ENCODE measurements at places on chromosomes 11 and 22.

DNA sequence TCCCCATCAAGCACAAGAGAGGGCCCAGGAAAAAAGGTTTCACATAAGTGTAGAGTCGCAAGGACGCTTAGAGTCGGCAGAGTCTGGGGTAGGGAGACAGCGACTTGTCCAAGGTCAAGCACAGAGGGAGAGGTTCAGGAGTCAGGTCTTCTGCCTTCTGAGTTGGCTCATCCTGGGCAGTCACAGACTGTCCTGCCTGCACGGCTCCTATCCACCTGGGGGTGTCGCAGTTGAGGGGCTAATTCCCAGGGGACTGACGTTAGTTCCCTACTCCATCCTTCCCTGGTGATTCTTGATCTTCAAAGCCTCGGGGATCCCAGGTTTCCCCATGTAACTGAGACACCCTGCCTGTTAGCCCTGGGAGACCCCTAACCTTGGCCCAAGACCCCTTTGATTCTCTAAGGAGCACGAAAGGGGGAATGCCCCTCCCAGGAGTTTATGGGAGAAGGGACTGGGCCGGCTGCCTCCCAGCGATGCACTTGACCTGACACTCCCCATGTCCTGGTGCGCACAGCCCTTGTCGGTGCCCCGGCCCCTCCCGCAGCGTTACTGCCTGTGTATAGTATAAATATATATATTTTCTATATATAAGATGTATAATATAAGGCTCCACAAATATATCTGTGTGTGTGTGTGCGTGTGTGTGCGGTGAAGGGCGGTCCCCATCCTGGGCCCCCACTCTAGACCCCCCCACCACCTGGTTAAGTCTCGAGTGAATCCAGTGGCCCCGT is 14.7 kb upstream of the TAB1 start:
- DNase-seq, result peak; percentile 45

DNA sequence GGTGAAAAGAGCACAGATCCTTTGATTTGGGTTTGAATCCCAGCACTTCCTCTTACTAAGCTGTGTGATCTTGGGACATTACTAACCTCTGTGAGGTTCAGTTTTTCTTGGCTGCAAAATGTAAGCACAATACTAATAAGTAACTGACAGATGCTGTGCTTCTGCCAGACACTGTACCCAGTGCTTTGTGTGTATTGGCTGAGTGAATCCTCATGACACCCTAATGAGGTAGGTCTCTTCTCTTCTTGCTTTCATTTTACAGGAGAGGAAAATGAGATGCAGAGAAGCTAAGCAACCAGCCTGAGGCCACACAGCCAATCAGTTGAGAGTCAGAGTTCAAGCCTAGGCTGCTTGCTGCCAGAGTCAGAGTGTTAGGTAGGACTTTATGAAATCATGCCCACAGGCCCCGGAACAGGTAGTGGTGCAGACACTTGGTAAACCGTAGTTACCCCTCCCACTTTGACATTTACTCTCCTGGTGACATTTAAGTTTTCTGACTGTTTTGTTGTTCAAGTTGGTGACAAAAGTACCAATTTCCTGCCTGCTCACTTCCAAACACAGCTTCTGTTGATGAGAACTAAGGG is 21.2 kb downstream of the PTPRJ start:
- DNase-seq, result peak; percentile 68

GRCh38 chr11:58068655-58069054 is 37.9 kb downstream of the OR6Q1 start:
- DNase-seq, result no peak

DNA sequence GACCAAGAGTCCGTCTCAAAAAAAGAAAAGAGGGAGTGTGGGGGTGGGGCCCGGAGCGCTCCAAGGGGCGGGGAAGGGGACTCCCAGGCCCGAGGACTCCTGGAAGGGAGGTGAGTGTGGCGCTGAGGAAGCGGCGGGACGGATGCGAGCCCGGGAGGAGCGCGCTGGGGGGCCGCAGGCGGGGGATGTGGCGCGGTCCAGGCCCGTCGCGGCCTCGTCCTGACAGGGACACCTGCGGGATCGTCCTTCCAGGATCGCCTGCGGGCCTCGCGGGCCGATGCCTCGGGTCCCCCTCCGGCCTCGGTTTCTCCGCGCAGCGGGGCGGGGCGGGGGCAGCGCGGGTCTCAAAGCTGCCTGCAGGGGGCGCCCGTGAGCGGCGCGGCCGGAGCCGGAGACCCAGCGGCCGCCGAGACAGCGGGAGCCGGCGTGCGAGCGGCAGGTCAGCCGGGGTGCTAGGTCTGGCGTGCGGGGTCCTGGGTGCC is 3.8 kb upstream of the ADORA2A start:
- peak; percentile 70 for DNase-seq

DNA sequence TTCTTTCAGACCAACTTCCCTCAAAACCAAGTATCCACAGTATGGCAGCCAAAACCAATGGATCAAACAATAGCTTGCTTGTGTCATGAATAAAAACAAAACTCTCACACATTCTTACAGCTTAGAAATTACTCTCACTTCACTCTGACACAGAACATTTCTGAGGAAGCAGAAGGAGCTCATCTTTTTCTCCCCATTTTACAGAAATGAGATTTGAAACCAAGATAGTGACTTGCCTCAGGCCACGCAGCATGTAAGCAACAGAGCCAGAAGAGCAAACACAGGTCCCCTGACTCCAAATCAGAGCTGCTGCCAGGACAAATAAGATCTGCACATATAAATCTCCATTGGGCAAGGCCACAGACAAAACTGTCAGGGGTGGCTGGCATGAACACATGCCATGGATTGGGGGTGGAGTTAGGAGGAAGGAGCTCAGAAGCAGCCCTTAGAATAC is 64.8 kb downstream of the RAB30 start:
- DNase-seq, result peak; percentile 42

- peak; percentile 92 for DNase-seq
These were observed 1.0 kb downstream of the ARHGAP8 start for GRCh38 chr22:44753189-44754042.

DNA sequence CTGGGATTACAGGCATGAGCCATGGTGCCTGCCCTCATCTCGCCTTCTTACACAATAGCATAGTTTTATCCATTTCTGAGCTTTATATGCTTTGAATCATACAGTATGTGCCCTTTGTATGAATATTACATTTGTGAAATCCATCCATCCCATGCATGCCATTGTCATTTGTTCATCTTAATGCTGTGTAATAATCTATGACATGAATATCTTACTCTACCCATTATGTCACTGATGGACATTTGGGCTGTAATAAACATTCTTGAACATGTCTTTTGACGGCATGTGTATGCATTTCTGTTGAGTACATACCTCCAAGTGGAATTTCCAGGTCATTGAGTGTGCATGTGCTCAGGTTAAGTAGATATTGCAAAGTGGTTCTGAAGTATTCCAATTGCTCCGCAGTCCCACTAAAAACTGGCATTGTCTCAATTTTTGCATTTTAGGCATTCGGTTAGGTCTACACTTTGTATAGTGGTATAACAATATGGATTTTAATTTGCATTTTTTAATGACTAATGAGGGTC is 339.3 kb upstream of the SYN3 start:
- no peak for DNase-seq

- no peak for DNase-seq
These were observed 105.3 kb downstream of the MORC2 start for GRCh38 chr22:30863081-30863833.

- DNase-seq, result no peak
These were observed 70.7 kb upstream of the CCDC179 start for GRCh38 chr11:22930816-22931594.

DNA sequence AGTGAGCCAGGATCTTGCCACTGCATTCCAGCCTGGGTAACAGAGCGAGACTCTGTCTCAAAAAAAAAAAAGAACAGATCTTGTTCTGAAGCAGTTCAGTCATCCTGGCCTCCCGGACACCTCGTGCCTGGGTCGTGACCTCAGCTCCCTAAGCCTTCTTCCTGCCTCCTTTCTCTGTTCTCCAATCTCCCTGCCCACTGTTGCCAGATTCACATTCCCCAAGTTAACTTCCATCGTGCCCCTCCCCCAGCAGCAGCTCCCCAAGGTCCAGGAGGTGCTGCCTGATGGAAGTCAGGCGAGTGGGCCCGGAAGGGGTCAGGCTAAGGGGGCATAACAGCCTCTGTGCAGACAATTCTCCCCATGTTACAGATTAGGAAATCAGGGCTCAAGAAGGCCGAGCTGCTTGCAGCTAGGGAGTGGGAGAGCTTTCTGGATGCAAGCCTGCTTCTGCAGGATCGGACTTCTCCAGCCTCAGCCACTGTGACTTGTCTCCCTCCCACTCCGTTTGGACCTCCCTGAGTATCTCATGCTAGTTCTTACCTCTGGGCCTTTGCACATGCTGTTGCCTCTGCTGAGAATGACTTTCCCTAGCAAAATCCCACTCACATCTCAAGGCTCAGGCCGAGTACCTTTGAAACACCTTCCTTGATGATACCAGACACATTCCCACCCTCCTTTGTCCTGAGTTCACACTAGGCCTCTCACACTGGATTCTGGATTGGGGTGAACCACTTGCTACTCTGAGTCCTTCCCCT is 14.3 kb upstream of the TMEM184B start:
- DNase-seq, result no peak

DNA sequence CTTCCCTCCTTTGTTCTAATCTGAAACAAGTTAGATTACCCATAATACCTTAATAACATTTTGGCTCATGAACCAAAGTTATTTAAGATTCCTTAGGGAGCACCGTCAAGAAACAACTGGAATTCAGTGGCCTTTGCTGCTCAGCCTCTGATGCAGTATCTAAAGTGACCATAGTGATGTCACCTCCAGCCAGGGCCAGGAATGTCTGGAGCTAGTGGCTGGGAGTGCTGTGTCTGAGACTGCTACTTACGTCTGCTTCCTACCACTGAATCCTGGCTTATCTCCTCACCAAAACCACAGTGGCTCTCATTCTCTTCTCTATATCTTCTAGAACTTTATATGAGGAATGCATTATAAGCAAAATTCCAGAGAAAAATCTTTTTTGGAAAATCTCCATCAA is 658.0 kb downstream of the DLG2 start:
- peak; percentile 85 for DNase-seq

GRCh38 chr22:42419243-42419881 is 12.8 kb downstream of the NFAM1 start:
- DNase-seq, result no peak

GRCh38 chr11:34464591-34465051 is 25.9 kb downstream of the CAT start:
- no peak for DNase-seq

DNA sequence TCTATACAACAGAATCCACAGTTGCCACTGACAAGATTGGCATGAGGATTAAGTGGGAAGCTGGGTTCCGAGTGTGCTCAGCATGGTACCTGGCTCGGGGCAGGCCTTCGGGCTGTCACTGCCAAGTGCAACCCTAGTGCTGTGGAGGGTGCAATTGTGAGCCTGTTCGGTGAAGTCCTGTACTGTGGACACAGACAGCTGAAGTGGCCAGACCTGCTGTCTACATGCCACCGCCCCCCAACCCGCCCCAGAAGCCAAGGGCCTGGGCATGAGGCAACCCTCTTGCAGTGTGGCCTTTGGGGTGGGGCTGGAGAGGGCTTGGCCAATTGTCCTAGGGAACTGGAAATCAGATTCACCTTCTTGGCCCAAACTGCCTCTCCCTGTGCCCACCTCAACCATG is 15.6 kb upstream of the SHISAL1 start:
- DNase-seq, result no peak

DNA sequence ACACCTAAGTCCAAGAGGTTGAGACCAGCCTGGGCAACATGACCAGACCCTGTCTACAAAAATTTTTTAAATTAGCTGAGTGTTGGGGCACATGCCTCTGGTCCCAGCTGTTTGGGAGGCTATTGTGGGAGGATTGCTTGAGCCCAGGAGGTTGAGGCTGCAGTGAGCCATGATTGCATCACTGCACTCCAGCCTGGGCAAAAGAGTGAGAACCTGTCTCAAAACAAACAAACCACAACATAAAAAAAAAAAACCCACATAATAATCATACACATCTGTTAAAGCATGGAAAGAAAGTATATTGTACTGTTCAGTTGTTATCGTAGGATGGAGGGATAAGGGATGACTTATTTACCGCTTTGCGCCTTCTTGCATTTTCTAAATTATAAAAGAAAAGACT is 35.9 kb upstream of the GRK2 start:
- DNase-seq, result no peak

DNA sequence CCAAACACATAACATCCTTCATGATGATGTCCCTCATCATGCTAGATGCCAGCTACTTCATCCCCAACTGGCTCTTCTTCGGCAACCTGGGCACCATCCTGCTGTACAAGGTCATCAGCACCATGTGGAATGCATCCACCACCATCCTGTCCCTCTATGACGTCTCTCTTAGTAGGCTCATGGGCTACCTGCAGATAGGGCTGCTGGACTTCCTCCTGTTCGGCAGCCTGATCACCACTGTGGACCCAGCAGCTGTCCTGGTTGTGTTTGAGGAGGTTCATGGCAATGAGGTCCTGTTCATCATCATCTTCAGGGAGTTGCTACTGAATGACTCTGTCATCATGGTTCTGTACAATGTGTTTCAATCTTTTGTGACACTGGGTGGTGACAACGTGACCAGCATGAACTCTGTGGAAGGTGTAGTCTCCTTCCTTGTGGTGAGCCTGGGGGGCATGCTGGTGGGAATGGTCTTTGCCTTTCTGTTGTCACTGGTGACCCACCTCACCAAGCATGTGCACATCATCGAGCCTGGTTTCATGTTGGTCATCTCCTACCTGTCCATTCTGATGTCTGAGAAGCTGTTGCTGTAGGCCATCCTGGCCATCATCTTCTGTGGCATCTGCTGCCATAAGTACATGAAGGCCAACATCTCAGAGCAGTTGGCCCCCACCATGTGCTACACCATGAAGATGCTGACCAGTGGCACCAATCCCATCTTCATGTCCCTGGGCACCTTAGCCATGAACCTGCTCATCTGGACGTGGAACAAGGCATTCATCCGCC is 120.7 kb upstream of the SERPIND1 start:
- DNase-seq, result no peak

DNA sequence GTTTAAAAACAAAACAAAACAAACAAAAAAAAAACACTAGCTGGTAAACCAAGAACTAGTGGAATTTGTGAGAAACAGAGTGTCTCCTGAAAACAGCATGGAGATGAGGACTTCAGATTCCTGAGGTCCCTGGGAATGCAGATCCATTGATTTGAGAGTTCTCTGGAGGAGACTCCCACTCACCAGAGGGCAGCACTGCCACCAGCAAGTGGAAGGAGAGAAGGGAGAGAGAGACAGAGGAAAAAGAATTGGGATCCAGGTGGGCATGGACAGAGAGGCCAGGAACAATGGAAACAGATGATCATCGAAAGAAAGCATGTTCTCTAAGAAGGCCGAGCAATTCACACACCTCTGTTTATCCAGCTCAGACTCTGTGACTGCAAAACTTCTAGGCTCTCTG is 31.8 kb downstream of the ETS1 start:
- DNase-seq, result peak; percentile 35
